Mammary epithelial cell (primary cell): ENCODE measurements at places on chromosomes 5 and 9.

DNA sequence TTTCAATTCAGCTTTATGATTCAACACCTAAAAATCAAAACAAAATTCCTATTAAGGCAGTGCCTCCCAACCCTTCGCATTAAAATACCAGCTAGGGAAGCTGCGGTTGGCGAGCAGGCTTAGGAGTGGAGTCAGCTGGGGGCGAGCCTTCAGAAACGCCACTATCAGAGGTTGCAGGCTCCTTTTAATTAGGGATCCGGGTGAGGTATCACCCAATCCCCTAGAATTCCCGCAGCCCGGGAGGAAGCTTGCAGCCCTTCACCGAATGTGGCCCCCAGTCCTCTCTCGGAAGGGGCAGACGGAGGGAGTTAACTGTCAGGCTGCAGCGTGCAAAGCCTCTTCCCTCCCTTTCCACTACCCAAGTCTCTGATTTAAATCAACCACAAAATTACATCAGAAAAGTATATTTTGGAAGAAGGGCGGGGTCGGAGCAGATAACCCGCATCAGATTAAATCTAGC, 1.7 kb downstream of the STC2 start:
- no peak for DNase-seq

- no peak for DNase-seq
These were observed 18.3 kb upstream of the ZFYVE16 start for GRCh38 chr5:80389580-80389979.

DNA sequence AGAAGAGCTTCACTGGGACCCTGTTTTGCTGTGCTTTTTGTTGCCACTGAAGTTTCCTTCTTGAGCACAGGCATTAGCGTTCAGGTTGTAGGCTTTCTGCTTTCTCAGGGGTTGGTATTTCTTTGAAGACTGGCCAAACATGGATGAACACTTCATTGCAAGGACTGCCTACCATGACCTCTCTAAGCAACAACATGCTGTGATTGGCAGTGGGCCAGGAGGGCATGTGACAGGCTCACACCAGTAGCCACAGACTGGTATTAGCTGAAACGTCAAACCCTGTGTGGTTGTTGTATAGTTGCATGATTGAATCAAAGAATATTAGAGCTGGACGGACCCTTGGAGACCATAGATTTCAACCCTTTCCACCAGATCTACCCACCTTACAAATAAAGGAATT, 20.0 kb upstream of the MLANA start:
- no peak for DNase-seq

DNA sequence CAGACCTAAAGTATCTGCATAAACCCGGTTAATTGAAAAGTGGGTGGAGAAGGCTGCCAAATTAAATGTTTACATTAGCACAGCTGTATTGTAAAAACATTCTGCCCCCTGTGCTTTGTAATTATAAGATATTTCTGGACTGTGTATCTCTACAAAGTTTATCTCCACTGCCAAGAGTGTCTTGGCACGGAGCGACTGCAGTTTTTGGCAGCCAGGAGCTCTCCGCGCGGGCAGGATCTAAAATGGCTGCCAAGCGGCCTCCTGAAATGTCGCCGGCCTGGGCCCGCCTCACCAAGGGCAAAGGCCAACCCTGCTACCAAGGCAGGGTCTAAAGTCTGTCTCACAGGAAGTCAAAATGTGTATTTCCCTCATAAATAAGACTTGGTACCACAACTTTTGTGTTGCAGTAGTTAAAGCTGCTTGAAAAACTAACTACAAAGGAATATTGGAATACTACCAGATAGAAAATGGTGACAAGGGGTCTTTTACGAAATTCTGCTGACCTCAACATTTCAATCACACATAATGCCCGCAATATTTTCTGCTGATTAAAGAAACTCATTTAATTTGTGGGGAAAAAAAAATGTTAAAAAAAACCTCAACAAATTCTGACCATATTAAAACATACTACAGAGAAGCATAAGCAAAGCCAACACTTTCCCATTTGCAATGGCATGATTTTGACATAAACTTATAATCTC, 110.4 kb downstream of the NFIB start:
- DNase-seq = no peak

- DNase-seq = no peak
These were observed 68.4 kb upstream of the ZFR start for GRCh38 chr5:32512926-32513325.

- DNase-seq = no peak
These were observed 131.3 kb downstream of the GNA14 start for GRCh38 chr9:77516781-77517180.

GRCh38 chr5:171355302-171355724, 32.3 kb upstream of the NPM1 start:
- no peak for DNase-seq

DNA sequence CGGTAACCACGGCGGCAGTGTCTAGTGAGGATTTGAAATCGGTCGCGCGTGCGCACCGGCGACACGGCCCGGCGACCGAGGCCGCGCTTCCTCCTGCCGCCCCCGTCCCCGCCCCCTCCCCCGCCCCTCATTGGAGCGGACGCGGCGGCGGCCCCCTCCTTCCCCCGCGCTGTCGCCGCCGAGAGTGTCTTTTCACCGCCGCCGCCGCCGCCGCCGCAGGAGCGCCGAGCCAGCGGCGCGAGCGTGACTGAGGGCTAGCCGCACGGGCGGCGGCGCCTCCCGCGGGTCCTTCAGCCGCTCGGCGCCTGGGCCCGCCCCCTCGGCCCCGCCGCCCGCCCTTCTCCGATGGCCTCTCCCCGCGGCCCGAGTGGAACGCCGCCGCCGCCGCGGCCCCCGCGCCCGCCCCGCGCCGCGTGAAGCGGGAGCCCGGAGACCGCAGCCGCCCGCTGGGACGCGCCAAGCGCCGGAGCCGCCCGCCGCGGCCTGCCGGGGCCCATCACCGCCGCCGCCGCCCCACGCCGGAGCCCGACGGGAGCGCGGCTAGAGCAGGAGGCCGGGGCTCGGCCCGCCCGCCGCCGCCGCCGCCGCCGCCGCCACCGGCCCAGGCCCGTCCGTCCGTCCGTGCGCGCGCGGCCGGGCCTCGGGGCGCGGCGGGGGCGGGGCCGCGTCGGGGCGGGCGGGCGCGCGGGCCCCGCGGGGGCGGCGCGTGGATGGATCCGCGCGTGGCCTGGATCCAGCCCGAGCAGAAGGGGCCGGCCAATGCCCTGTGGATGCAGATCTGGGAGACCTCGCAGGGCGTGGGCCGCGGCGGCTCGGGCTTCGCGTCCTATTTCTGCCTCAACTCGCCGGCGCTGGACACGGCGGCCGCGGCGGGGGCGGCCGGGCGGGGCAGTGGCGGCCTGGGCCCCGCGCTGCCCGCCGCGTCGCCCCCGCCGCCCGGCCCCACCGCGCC, at the start of gene TENT4A:
Gene TENT4A, plus strand, starts transcription at position 159 of the 952 bp plus-strand sequence. Its CDS starts 552 bp downstream, at position 711.
- no peak for DNase-seq
